Kidney (tissue), 22 donors: ENCODE measurements at places on chromosomes 11 and 22.

DNA sequence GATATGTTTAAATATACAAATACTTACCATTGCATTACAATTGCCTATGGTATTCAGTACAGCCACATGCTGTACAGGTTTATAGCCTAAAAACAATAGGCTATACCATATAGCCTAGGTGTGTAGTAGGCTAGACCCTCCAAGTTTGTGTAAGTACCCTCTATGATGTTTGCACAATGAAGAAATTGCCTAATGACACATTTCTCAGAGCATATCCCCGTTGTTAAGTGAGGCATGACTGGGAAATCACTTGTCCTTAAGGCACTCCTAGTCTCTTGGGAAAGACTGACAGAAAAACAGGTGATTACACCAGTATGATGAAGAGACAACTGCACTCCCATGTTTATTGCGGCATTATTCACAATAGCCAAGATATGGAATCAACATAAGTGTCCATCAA is 187.2 kb downstream of the SPON1 start:
- no peak for DNase-seq

DNA sequence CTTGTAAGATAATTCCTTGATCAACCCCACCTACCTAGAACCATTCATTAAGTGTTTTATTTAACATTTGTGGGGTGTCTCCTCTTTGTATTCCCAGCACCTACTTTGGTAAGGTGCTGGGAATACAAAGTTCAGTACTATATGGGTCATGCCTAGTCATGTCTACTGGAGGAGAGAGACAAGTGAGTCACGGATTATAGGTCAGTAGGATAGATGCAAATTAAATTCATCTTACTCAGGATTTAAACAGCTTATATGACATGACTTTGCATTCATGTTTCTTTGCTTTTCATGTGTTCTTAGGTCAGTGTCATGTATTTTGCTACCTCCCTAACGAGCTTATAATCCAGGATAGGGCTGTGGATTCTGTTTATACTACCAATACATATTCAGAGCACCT is 3.4 kb upstream of the FADS1 start:
- no peak for DNase-seq

GRCh38 chr11:45362636-45363035 is 76.5 kb upstream of the SYT13 start:
- DNase-seq = no peak

- DNase-seq = no peak
These were observed 153.8 kb upstream of the BLID start for GRCh38 chr11:122269824-122270223.

DNA sequence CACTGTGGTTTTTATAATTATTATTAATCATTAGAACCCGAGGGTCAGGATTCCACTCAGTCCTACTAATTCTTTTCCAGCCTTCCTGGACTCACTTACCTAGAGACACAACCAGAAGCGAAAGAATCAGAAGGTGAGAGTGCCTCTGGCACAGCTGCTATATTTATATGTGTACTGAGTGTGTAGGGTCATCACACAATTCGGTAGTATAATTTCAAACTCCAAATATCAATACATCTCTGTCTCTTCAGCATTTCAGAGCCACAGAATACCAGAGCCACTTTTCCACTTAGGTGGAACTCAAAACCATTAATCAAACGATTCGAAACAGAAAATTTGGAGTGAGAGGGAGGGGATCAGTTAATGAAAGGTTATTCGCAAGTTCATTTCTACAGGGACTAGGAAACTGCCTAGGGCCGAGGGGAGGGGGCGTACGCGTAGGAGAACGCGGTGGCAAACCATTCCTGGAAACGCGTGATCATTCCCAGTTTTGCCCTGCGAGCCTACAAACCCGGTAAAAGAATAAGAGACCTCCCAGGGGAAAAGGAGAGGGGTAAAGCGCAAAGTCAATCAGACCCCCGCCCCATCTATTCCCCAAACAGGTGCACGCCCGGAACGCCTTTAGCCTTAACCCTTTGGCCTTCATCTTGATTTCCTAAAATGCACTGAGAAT is 5.4 kb downstream of the BSX start:
- no peak for DNase-seq

- no peak for DNase-seq
These were observed 43.4 kb upstream of the RAB1B start for GRCh38 chr11:66225066-66225465.

DNA sequence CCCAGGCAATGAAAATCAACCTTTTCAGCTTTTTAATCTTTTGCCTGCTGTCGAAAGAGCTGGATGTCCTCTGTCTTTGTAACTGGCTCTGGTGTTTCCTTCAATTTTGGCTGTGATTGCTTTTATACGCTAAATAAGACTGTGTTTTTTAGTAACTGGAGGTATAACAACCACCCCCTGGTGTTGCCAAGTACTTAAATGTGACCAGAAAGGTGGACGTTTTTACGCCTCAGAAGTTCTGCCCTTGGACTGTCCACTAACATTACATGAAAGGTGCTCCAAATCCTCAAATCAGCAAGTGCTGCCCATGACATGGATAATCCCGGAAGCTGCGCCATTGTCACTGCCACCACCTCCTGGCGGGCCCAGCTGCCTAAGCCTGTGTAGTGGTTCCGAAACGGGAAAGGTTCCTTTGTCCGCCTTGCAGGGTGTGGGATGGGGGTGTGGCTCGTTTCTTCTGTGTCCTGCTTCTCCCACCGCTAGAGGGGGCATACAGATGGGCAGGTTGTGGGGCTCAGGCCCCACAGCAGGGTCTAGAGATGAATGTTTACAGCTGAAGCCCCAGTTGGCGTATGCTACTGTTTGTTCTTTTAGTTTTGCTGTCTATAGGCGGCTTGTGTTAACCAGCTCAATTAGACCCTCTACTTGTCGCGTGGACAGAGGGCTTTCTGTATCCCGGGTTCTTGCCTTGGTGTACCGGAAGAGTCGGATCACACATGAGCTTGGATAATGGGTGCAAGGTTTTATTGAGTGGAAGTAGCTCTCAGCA is 82.2 kb upstream of the SEPTIN5 start:
- peak; percentile 29 for DNase-seq

DNA sequence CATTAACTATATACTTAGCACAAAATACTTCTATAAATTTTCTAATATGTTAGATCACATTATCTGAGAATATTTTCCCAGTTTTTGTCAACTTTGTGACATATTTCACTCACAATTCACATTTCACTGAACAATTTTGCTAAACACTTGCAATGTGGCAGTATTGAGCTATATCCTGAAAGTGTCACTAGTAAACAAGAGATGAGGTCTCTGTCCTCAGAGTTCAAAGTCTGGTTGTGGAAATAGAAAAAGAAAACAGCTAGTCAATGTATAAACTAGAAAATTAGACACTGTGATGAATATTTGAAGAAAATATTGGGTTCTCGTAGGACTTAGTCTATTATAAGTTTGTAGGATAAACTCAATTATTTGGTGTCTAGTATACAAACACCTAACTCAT is 87.4 kb upstream of the CHORDC1 start:
- no peak for DNase-seq

DNA sequence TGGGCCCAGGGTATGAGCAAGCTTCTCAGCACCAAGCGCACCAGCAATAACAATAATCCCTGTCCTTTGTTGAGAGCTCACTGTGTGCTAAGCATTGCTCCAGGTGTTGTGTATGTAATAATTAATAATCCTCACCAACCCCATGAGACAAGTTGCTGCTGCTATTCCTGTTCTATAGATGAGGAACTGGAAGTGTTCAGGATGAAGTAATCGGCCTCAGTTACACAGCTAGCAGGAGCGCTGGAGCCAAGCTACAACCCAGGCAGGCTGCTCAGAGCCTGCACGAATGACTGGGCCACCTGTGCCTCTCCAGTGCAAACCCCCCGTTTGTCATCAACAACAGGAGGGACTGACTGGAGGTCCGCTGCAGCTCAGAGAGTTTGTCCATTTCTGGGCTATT is 35.2 kb upstream of the CECR2 start:
- no peak for DNase-seq

GRCh38 chr11:63951779-63952536 is 13.2 kb downstream of the NAA40 start:
- no peak for DNase-seq

GRCh38 chr22:34814260-34815025 is 251.5 kb upstream of the ISX start:
- no peak for DNase-seq

DNA sequence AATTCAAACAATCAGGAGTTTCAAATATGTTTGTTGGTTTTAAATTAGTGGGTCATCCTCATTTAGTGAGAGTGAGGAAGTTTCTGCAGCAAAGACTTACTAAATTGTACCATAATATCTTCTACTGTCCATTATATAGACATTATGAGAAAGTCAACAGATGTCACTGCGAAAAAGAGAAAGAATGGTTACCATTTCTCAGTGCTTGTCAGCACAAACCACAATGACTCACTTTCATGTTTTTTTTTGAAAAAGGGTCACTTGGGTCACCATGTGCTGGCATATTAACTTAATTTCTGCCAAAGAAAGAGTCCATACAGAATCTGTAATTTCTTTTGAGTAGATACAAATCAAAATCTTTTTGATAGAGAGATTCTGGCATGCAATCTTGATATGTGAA is 924.6 kb upstream of the FAT3 start:
- no peak for DNase-seq

DNA sequence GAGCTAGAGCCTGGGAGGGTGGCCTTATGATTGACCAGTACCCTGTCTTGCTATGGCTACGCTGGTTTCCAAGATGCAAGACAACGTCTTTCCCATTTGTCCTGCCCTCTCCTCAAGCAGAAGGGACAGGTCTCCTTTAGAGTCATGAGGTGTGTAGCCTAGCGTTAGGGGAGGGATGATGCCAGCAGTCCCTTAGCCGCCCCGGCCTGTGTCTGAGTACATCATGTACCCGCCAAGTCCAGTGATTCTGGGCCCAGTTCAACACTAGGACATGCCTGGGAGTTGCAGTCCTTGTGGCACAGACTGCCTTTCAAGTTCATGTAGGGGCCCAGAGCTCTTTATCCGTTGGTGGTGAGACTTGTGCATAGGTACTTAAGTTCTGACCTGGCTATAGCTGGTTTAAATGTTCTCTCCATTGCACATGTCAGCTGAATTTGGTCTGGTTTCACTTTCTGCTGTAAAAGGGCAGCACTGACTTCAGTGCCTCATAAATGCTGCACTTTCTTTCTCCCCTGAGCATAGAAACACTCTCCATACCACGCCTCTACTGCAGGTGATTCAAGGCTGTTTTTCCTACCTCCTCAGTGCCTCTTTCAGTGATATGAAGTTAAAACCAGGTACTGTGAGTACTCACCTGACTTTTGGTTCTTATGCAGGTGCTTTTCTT is 151.1 kb downstream of the METTL15 start:
- DNase-seq = no peak

GRCh38 chr11:19110295-19110694 is 6.7 kb upstream of the ZDHHC13 start:
- DNase-seq = peak; percentile 5

GRCh38 chr11:123238297-123238696 is 43.2 kb upstream of the CLMP start:
- DNase-seq = no peak

DNA sequence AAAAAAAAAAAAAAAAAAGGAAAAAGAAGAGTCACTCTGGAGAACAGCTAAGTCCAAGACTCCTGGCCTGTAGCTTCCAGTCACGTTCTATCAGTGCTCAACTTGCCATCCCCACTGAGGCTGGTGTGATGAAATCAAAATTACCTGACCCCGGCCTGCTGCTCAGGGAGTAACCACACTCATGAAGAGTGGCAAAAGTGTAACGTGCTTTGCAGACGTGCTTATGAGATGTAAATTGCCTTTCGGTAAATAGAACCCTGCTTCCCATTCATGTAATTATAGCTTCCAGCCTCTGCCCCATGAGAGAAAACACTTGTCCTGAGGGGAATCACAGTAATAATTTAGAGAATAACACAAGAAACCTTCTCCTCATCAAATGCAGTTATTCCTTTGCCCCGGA is 28.2 kb upstream of the CHKA start:
- DNase-seq = no peak

DNA sequence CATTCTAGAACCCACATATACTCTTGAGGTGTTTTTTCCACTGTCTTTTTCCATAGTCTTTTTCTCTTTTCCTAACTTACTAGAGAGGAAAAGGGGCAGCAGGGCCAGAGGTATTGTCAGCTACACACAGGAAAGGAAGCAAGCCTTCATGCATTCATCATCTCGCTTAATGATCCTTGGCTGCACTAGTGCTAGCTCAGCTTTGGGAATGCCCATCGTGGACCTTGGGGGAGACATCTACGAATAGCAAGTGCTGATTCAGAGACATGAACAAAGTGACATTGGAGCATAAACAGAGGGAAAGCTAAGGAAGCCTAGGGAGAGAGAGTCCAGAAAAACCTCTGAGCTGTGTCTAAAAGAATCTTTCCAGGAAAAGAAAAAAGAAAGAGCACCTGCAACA is 466.3 kb upstream of the ARHGAP42 start:
- no peak for DNase-seq

GRCh38 chr11:118252688-118253087 is 523 bp upstream of the MPZL3 start:
- no peak for DNase-seq

- no peak for DNase-seq
These were observed 281.7 kb downstream of the ST3GAL4 start for GRCh38 chr11:126636911-126637794.

DNA sequence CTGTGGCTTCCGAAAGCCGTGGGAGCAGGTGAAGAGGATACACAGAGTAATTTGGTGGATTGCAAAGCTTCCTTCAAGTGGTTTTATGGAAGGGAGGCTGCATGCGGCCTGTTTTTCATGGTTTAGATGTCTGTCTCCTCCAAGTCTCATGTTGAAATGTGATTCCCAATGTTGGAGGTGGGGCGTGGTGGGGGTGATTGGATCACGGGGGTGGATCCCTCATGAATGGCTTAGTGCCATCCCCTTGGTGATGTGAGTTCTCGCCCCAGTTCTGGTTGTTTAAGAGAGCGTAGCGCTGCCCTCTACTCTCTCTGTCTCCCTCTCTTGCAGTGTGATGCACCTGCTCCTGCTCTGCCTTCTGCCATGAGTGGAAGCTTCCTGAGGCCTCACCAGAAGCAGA is 247.8 kb upstream of the B3GAT1 start:
- no peak for DNase-seq

DNA sequence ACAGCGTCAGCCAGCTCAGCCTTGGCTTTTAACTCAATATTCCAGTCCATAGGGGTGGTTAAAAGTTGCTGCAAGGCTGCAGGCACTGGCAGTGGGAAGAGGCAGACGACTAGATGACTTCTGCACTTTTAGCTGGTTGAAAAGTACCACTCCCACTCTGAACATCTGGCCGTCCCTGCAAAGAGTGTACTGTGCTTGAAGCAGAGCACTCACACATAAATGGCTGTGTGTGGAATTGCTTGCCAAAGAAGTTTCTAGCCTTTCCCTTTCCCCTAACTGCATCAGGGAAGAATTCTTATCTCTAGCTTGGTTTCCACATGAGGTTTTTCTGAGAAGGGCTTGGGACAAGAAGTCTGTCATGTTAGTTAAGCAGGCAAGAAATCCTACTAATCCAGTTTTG is 5.1 kb upstream of the PHLDB1 start:
- no peak for DNase-seq

DNA sequence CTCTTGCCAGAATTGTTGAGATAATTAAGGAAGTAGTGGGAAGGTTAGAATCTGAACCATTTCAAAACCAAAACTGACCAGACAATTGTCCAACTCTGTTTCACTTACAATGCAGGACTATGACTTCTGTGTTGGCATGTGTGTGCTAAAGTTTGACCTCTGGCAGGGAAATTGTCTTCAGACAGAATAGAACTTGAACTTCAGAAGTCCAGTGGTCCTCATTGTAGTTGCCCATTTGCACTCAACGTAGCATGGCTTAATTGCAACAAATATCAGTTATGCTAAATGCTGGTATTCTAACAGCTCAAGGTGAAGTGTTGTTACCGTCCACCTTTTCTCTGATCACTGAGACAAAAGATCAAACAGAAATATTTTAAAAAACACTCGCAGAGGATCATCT is 47.2 kb downstream of the BLID start:
- DNase-seq = no peak
